ENCODE measurements at places on chromosomes 3 and 15.

- DNase-seq, result no peak
Measured at GRCh38 chr15:91841861-91842260, 11.6 kb upstream of the SLCO3A1 start.

GRCh38 chr3:112095731-112096130 lies 9.5 kb downstream of the C3orf52 start:
- no peak for DNase-seq

DNA sequence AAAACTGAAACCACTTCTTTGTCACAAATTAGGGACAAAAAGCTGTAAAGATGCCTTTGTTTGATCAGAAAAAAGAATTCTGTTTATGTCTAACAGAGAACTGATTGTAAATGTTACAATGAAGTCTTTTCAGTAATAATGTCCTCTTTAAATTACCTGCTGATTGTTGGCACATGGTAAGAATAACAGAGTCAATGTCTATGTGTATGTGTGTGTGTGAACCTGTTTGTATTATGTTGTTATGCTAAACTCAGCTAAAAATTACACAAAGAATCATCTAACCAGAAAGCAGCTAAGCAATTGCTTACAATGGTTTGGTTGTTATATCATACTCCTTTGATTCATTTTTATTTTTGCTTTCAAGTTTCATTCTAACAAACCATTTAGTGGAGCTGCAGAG lies 159.1 kb upstream of the PDZRN3 start:
- DNase-seq, result no peak

GRCh38 chr15:81534124-81534523 lies 160.1 kb upstream of the TMC3 start:
- no peak for DNase-seq

GRCh38 chr3:156605686-156606605 lies 51.0 kb upstream of the SSR3 start:
- DNase-seq, result no peak

DNA sequence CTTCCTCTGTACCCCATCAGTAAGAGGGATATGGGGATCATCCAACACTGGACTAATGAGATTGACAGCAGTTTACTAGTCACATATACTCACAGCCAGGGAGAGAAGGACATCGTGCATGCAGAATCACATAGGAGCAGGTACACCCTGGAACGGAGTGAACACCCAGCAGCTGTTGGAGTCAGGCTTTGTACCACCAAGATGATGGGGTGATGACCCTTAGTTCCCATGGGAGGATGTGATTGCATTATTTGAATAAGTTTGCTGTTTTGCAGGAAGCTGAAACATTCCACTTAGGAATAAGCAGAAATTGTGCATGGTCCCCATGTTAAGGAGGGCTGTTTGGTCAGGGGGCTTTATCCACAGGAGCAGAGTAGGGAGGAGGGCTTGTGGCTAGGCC lies 482.7 kb upstream of the PDZRN3 start:
- DNase-seq, result no peak

DNA sequence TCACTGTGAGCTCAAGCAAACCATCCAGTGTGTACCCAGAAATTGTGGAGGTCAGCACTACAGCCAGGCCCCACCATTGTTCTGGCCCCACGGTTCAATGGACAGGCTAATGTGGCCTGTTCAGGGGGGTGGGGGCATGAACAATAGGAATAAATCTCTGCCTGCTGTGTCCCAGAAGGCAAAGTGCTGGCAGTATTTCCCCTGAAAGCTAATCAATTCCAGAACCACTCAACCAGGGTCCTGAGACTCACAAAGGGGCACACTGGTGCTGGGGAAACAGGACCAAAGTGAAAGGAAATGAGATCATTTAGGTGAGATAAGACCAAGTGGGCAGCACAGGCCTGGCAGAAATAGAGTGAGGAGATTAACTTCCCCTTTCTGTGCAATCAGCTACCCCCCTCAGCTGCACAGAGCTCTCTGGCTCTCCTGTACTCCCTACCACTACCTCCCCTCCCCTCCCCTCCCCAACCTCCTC lies 11.5 kb downstream of the CRYGS start:
- DNase-seq, result no peak

GRCh38 chr3:113287111-113287802 lies 75.9 kb downstream of the BOC start:
- DNase-seq, result no peak

DNA sequence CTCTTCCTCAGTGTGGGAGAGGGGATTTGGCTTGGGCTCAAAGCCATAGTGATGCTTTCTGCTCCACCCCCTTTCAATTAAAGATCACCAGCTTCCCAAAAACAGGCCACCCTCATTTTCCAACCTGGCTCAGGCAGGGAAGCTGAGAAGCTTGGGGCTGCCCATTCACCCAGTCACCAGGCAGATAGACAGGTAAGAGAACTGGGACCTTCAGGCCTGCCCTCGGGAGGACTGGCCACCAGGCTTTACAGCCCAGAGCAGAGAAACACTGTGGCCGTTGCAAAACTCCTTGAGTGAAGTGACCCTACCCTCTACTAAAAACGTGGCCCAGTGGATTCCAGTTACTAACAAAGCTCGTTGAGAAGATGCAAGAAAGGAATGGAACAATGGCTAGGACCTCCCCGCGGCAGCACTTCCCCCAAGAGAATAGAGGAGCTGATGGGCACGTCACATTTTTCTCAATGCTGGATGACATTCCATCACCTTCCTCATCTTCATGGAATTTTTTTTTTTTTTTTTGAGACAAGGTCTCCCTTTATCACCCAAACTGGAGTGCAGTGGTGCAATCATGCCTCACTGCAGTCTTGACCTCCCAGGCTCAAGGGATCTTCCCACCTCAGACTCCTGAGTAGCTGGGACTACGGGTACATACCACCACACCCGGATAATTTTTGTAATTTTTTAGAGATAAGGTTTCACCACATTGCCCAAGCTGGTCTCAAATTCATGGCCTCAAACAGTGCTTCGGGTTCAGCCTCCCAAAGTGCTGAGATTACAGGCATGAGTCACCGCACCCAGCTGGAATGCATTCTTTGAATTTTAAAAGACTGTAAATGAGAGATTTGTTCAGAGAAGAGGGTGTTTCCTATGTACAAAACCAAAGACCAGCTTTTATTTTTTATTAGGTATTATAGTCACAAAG lies 37.9 kb downstream of the LIPC start:
- no peak for DNase-seq

GRCh38 chr3:46700772-46701171 lies 420 bp upstream of the TMIE start:
- no peak for DNase-seq

DNA sequence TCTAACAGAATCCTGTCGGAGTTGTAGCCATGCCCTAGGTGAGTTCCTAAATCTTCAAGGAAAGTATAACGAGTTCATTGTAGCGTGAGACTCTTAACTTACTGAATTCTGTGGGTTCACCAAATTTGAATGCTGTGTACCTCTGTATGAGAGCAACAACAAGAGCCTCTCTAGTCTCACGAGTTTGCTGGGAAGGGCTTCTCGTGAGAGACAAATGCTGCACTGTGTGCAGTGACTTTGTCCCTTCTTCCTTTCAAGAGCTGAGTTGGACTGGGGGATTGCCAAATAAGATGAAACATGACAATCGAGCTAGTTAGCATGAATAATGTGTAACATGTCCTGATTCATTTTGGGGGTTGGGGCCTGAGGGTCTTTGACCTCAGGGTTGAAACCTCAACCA lies 32.2 kb downstream of the KAT2B start:
- no peak for DNase-seq

Data from stimulated activated CD4-positive, alpha-beta T cell treated with anti-CD3 and anti-CD28 coated beads, Interleukin-12 subunit alpha, Interleukin-12 subunit beta, amount 100 ng/mL, for 48 hours (primary cell).